ENCODE measurements at places on chromosomes 6 and 20. TPM values are rescaled to one million over a fixed set of nuclear protein-coding genes. Genes with fewer than 3 reads are reported as not detected.

PPP1R14C gene
- polyA plus RNA-seq = 27.7 TPM

- no peak for DNase-seq
Observed at GRCh38 chr6:127952831-127953230, 52.0 kb upstream of the THEMIS start.

GRCh38 chr6:152004896-152005295 is 197.4 kb downstream of the ESR1 start:
- no peak for DNase-seq

NHLRC1 gene
- 2.1 TPM for polyA plus RNA-seq

DNA sequence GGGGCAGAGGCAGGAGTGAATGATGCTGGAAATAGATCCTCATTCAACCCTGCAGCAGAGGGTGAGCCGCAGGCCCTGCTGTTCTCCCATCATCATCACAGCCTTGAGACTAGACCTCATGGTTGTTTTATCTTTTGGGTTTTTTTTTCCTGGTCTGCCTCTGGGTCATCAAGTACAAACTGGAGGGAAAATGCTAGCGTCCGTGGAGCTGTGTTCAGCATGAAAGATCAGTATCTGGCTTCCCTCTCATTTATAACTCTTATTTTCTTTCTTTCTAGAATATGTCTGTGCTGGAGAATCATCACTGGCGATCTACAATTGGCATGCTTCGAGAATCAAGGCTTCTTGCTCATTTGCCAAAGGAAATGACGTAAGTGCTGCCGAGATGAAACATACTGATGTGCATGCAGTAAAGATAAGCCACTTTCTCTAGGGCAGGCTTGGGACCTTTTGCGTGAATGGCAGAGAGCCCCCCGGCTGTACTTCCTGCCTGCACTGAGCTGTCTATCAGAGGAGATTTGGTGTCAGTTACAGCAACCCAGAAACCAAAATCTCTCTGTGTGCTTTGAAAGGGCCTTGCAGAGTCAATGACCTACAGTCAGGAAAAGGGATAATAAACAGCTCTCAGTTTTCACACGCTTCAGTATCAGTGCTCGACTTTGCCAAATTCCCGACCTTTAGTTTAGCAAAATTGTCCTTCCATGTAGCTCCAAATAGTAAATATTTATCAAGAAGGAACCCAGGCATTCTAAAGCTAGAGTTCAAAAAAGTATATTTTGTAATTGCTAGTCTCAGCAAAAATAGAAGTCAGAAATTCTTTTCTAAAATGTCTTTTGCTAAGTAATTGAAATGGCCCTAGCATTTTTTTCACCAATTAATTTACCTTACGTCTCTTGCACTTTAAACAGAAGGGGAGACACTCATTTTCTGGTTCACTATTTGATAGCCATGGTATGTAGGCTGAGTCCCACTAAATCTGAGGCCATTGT is 76.3 kb downstream of the MTFR2 start:
- no peak for DNase-seq

GRCh38 chr20:1667502-1668085 is 10.0 kb upstream of the SIRPG start:
- DNase-seq = no peak

- DNase-seq = no peak
Observed at GRCh38 chr6:14388371-14388770, 270.8 kb downstream of the CD83 start.

KIF13A gene
- 41.3 TPM for polyA plus RNA-seq

C20orf144 gene
- polyA plus RNA-seq = 0.20 TPM

DNA sequence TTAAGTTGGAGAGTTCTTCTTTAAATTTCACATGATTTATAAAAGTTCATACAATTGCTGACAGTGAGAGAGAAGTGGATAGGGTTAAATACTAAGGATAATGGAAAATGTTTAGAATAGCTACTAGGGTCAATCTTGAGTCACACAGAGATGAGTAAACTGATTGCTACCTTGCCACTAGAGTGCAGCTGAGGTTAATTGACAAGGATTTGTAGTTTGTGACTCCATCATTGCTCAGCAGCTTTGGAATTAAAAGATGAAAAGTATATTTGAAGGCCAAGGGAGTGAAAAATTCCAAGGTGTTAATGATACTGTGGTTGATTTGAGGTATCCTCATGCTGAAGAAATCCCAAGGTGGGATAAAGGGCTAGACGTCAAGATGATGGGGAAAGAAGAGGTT is 524.0 kb downstream of the UTRN start:
- DNase-seq = no peak

Measured in right renal pelvis (tissue), 4 donors.